ENCODE measurements at places on chromosomes 1 and 21.

- DNase-seq = no peak
Observed at GRCh38 chr1:59055908-59056719, 240.8 kb upstream of the FGGY start.

DNA sequence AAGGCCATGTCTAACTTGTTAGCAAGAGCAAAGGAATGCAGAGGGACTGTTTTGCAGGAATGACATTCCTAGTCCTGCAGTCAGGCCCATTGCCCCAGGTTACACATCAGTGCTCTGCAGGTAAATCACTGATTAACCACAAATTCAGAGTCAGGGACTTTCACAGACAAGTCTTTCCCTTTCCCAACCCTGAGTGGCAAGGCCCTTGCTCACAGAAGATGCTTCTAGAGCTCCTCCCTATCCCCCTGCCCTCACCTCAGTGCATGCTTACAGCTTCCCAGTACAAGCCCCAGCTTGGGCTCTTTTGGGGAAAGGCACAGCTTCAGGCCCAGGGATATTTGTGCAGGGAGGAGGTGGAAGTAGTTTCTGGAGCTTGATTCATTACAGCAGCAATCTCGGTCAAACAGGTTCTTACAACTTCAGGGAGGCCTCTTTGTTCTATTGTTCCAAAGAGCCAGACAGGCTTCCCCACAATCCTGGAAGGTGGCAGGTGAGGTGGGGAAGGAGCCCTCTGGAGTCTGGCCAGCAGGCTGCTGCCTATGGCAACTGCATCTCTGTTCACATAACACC, 53.9 kb downstream of the CASQ2 start:
- no peak for DNase-seq

GRCh38 chr1:921011-921837, 2.5 kb upstream of the SAMD11 start:
- no peak for DNase-seq

DNA sequence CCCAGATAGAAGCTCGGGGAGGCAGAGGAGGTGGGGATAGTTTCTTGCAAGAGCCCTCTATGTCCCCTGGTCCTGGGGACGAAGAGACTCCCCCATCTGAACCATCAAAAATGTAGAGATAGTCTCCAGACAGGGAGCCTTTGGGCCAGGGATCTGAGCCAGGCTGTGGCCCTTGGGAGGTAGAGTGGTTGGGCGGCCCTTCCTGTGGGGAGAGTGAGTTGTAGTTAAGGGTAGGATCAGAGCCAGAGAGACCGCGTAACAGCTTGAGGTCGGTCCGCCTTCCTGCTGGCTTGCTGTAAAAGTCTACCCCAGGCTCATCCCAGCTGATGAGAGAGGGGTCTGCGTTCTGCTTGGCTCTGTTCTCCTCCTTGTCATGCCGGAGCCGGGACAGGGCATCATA, 25.3 kb downstream of the PIK3C2B start:
- no peak for DNase-seq

DNA sequence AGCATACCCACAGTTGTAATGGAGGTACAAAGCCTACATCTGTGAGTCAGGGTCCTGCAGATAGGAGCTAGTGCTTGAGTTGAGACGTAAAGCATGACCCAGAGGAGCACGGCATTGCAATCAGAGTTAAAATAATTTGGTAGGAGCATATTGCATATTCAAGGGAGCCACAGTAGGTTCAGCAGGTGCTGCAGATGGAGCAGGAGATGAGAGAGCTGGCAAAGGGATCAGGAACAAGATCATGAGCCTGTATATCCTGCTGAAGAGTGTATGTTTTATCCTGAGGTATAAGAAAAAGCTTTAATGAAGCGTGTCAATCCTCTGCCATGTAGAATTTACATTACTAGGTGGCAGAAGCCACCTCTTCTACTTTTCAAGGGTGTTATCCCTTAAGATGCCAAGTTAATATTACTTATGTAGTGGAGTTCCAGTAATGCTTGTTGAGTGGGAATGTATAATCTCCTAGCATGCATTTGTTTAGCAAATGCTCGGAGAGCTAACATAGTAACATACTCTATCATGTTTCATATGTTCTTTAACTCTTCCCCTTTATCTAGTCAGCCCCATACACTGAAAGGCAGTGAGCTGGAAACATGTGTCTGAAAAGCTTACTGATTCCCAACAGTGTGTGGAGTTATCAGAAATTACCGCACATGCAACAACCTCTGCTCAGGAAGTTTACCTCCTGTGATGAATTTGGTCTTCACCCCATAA, 300.3 kb downstream of the GRIK1 start:
- DNase-seq = no peak

Measured in H54 (cell line).